ENCODE measurements at places on chromosomes 1 and 21.

- DNase-seq = no peak
Measured at GRCh38 chr1:152505083-152505482, 5.5 kb upstream of the LCE5A start.

- DNase-seq = no peak
Measured at GRCh38 chr1:30842697-30843354, 65.7 kb downstream of the SDC3 start.

GRCh38 chr1:56424744-56425493 is 154.4 kb downstream of the PLPP3 start:
- DNase-seq = peak; percentile 91

DNA sequence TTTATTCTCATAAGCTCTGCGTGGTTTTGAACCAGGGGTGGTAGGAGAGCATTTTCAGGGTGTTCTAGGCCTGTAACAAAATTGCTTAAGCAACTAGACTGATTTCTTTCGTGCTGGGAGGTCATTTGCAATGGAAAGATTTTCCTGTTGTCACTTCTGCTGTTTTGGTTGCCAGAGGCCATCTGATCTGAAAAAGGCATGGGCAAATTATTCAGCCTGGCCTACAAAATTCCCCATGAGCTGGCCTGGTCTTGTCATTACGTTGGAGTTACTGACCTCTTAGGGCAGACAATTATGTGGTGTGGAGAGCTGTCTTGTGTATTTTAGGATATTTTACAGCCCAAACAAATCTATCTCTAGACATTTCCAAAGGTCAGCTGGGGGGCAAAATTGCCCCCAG is 444.4 kb upstream of the DAB1 start:
- no peak for DNase-seq

Measured in retinal pigment epithelial cell (primary cell).